CD4-positive, alpha-beta T cell treated with Interleukin-10 for 1 hour (primary cell): ENCODE measurements at places on chromosomes 1 and 21.

DNA sequence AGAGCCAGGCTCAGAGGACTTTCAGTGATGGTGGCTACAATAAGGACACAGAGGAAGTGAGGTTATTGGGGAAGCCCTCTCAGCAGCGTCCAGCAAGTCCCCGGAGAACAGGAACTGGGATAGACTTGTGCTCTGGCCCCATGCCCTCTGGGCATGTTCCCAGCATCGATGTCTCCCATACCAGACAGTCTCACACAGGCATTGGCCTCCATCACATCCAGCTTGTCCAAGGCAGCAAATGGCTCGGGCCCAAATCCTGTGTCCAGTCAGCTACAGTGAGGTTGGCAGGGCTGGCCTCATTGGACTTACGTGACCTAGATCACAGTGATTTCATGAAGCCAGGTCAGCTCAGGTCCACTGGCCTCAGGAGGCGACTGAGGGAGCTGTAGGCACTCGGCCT lies 19.6 kb upstream of the TMEM54 start:
- no peak for DNase-seq

DNA sequence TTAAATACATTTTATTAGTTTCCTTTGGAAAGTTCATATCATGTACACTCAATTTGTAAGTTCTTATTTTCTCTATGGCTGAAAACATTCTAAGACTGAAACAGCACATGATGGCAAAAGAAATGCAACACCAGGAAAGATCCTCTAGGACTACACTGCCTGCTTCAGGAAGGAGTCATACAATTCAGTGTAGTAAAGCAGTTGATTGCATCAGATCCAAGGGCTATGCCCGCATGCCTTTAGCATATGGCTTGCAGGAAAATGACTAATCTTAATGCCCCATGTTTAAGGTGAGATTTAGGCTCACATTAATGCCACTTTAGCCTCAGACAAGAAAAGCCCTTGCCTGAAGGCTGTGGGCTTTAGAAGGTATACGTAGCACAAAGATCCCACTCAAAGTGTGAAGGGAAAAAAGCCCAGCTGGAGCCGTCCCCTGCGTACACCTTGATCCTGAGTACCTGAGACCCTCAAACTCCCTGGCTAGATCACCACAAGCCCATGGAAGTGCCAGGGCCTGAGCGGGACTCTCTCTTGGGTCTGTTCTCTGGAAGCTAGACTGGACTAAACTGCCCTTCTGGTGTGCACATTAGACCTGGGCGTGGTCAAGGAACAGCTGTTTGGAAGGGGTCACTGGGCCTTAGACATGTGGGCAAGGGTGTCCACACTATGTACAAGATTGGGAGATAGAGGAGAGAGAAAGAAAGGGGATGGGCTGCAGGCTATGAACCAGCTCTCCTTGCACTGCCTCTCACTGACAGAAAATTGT lies 52.9 kb downstream of the ESRRG start:
- DNase-seq = no peak

- DNase-seq = no peak
Observed at GRCh38 chr1:67060811-67061218, 6.9 kb upstream of the SLC35D1 start.

- DNase-seq = no peak
Observed at GRCh38 chr1:78884685-78885452, 121.7 kb downstream of the ADGRL4 start.

DNA sequence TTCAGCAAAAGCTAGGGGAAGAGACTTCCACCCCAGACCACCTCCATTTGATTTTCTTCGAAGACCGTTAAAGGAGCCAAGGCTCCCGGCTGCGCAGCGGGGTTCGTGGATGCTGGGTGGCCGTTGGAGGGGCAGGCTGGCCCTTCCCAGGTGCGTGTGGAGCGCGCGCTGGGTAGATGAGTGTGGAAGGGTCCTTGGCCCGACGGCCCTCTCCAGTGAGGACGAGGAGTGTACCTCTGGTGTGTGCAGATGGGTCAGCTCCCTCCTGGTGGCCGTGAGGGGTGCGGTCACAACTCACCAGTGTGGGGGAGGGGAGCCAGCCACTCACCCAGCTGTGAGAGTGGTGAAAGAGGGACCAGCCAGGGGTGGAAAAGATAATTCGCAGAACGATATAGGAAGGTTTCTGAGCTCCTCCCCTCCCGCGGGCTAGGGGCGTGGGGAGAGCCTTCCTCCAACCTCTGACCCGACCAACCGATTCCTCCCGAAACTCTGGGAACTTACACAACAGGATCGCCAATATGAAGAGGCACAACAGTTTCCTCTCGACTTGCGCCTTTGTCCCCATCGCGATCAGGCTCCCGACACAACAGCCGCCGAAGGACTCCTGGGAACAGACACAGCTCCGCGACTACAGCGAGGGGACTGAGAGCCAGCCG lies at the start of gene F11R:
Gene F11R (minus strand): TSS at position 644 of the 656 bp plus-strand sequence. CDS start 79 bp downstream, at position 565.
- DNase-seq = no peak

- DNase-seq = no peak
Observed at GRCh38 chr1:23099171-23099536, 69.5 kb downstream of the LUZP1 start.

GRCh38 chr1:48263041-48263440 lies 40.5 kb downstream of the SLC5A9 start:
- no peak for DNase-seq

GRCh38 chr1:219837274-219837993 lies 90.9 kb downstream of the SLC30A10 start:
- peak; percentile 1 for DNase-seq
